ENCODE measurements at places on chromosomes 5 and 9. TPM values are rescaled to one million over a fixed set of nuclear protein-coding genes. Genes with fewer than 3 reads are reported as not detected.

DNA sequence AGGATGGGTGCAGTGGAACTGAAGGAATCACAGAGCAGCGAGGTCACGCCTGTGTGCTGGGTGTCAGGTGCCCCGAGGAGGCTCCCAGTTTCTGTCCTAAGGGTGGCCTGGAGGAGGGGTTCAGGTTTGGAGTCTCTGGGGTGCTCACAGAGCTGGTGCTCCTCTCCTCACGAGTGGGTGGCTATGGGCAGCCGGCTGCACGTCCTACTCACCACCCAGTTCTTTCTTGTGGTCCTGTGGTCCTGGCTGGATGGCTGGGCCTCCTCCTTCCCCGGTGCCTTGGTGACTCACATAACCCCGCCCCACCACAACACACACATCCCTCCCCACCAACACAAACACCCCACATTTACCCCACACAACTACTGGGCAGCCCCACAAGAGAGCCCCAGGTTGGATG is 9.9 kb upstream of the PTGS1 start:
- H3K4me1 ChIP-seq = no peaks in the 10 kb centered on the region
- H3K27ac ChIP-seq = no peak overlapping the region
- no peak overlapping the region for H3K4me3 ChIP-seq
- no peak for DNase-seq

DNA sequence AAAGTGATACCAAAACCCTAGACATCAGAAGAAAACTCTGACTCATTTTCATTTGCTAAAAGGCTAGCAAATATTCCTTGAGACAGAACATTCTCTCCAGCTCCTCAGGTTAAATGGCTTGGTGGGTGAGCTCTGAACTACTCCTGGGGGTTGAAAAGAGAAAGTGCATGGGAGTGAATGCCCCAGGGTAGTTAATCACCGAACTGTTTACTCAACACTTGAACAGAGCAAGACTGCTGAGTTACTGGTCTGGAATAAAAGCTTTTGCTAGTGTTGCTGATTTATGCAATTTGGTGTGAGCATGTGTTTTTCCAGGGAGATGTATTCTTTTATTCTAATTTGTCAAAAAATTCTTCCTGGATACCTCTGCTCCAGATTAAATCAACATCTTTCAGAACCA is 88.3 kb upstream of the PRDM9 start:
- peaks cover 9% of the 10 kb centered on the region for H3K4me1 ChIP-seq
- H3K36me3 ChIP-seq = no peaks in the 10 kb centered on the region
- DNase-seq = no peak
- no peak overlapping the region for H3K27ac ChIP-seq

DNA sequence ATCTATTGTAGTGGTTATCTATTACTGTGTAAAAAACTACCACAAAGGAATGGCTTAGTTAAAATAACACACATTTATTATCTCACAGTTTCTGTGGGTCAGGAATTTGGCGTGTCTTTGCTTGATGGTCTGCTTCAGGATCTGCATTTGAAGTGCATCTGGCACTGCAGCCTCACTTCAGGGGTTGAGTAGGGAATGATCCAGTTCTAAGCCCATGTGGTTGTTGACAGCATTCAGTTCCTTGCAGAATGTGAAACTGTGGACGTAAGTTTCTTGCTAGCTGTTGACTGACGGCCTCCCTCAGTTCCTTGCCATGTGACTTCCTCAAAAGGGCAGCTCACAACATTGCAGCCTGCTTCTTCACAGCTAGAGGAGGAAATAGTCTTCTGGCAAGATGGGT is 2.1 kb upstream of the OGN start:
- DNase-seq = no peak
- H3K4me1 ChIP-seq = peaks cover 2% of the 10 kb centered on the region
- H3K27me3 ChIP-seq = no peaks in the 10 kb centered on the region
- no peak overlapping the region for H3K4me3 ChIP-seq
- H3K27ac ChIP-seq = no peak overlapping the region
- H3K36me3 ChIP-seq = no peaks in the 10 kb centered on the region

DNA sequence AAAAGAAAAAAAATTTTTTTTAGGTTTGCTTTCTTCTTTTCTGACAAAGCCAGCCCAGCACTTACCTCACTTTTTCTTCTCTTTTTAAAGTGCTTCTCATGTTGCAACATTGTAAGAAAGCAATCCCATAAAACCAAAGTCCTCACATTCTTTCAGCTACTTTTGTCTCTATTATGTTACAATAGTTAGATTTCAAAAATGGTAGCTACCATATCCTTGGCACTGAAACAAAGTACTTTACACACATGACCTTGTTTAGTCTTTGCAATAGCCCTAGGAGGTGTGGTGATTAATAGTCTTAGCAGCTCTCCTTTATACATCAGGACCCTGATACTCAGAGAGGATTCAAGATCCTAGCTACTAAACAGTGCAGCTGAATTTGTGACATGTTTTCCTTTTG is 23.5 kb upstream of the CARTPT start:
- peaks cover 14% of the 10 kb centered on the region for H3K4me1 ChIP-seq
- H3K36me3 ChIP-seq = no peaks in the 10 kb centered on the region
- no peak for DNase-seq
- H3K27ac ChIP-seq = no peak overlapping the region
- no peak overlapping the region for H3K4me3 ChIP-seq
- H3K27me3 ChIP-seq = peaks cover 3% of the 10 kb centered on the region

PCDHB7 gene
- total RNA-seq = 1.1 TPM

BNIP1 gene
- total RNA-seq = 6.6 TPM

CNOT6 gene
- total RNA-seq = 68.3 TPM

GRCh38 chr5:135398160-135398854 is 724 bp downstream of the MACROH2A1 start:
- H3K4me3 ChIP-seq = peak overlapping the region; percentile 85
- no peaks in the 10 kb centered on the region for H3K27me3 ChIP-seq
- peak overlapping the region; percentile 95 for H3K27ac ChIP-seq
- H3K4me1 ChIP-seq = peaks cover 62% of the 10 kb centered on the region
- no peak for DNase-seq
- H3K36me3 ChIP-seq = no peaks in the 10 kb centered on the region

- H3K27ac ChIP-seq = no peak overlapping the region
- no peaks in the 10 kb centered on the region for H3K36me3 ChIP-seq
- peaks cover 24% of the 10 kb centered on the region for H3K27me3 ChIP-seq
- H3K4me1 ChIP-seq = peaks cover 3% of the 10 kb centered on the region
- H3K4me3 ChIP-seq = no peak overlapping the region
- DNase-seq = no peak
Measured at GRCh38 chr5:158874792-158875191, 224.9 kb downstream of the EBF1 start.

DNA sequence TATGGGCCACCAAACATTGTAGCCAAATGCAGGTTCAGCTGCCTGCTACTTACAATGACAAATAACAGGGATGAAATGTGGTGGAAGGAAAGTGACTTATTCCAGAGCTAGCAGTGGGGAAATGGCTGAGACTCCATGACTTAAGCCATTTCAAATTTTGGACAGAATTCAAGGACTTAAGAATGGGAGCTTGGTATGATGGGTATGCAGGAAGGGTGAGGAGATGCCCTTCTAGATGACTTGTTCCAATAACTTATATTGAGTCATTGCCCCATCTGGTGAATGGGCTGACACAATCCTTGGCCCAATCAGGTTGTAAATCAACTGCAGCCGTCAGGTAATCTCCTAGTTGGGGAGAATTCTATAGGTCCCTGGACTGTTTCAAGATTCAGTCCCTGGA is 230.7 kb upstream of the SGCD start:
- H3K36me3 ChIP-seq = no peaks in the 10 kb centered on the region
- no peaks in the 10 kb centered on the region for H3K27me3 ChIP-seq
- DNase-seq = no peak
- no peak overlapping the region for H3K27ac ChIP-seq
- H3K4me1 ChIP-seq = peaks cover 3% of the 10 kb centered on the region

ZDHHC11B gene
- 8.7 TPM for total RNA-seq

APBA1 gene
- total RNA-seq = 1.9 TPM

SLC30A5 gene
- 43.5 TPM for total RNA-seq

GRCh38 chr5:131384616-131385214 is 120.9 kb downstream of the CDC42SE2 start:
- H3K27me3 ChIP-seq = no peaks in the 10 kb centered on the region
- H3K4me3 ChIP-seq = no peak overlapping the region
- no peak overlapping the region for H3K27ac ChIP-seq

DNA sequence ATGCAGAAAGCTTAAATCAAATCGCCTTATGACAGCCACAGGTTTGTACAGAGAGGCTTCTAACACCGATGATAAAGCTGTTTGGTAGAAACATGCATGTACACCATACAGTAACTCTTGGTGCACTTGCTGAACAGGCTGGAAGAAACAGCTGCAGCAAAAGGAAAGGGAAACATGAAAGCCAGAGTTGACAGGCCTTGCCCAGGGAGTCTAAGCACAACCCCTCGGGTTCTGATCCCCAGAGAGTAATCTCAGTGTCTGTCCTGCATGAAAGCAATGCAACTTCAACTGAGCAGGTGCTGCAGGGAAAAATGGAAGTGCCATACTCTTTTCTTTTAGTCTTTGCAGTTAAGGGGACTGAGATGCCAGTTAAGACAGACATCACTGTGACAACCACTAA is 419.9 kb downstream of the BNC2 start:
- H3K36me3 ChIP-seq = no peaks in the 10 kb centered on the region
- H3K27ac ChIP-seq = no peak overlapping the region
- peaks cover 6% of the 10 kb centered on the region for H3K4me1 ChIP-seq
- no peak overlapping the region for H3K4me3 ChIP-seq
- DNase-seq = no peak

- H3K36me3 ChIP-seq = no peaks in the 10 kb centered on the region
- H3K4me1 ChIP-seq = no peaks in the 10 kb centered on the region
- no peak overlapping the region for H3K27ac ChIP-seq
- peaks cover 30% of the 10 kb centered on the region for H3K27me3 ChIP-seq
- H3K4me3 ChIP-seq = no peak overlapping the region
- no peak for DNase-seq
Measured at GRCh38 chr9:134858051-134858841, 22.4 kb upstream of the FCN2 start.

- no peak overlapping the region for H3K27ac ChIP-seq
- no peak for DNase-seq
- H3K27me3 ChIP-seq = no peaks in the 10 kb centered on the region
- no peaks in the 10 kb centered on the region for H3K36me3 ChIP-seq
- H3K4me3 ChIP-seq = no peak overlapping the region
Measured at GRCh38 chr9:101462558-101462957, 27.0 kb upstream of the ALDOB start.

LCNL1 gene
- total RNA-seq = not detected

- H3K36me3 ChIP-seq = no peaks in the 10 kb centered on the region
- peak overlapping the region; percentile 41 for H3K27ac ChIP-seq
- H3K27me3 ChIP-seq = no peaks in the 10 kb centered on the region
- no peak for DNase-seq
Measured at GRCh38 chr9:121718084-121718483, 66.7 kb downstream of the DAB2IP start.

GRCh38 chr9:115980054-115980453 is 173.5 kb upstream of the PAPPA start:
- no peaks in the 10 kb centered on the region for H3K36me3 ChIP-seq
- H3K27ac ChIP-seq = no peak overlapping the region

DNA sequence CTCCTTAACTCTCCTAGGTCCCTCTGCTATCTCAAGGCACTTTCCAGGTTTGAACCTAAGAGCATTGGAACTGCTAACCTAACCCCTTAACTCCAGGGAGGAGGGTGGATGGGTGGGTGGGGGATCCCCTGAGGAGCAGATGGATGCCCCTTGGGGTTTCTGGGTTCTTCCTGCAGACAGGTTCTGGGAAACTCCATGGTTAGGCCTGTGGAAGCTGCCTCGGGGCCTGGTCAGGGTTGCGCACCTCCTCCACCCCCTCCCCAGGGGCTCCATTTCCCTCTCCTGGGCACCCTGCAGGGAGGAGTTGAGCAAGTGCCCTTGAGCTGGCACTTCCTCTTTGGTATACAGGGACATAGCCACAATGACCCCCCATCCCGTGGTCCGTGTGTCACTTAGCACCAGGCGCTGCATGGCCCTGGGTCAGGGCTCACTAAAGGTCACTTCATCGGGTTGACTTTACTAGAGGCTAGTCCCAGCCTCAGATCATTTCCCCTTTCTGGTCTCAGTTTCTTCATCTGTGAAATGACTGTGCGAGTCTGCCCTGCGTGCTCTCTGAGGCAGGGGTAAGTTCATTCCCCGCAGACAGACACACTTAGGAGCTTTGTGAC is 16.0 kb downstream of the CXXC5 start:
- H3K36me3 ChIP-seq = no peaks in the 10 kb centered on the region
- H3K4me1 ChIP-seq = peaks cover 27% of the 10 kb centered on the region
- H3K27me3 ChIP-seq = no peaks in the 10 kb centered on the region
- no peak overlapping the region for H3K27ac ChIP-seq

DNA sequence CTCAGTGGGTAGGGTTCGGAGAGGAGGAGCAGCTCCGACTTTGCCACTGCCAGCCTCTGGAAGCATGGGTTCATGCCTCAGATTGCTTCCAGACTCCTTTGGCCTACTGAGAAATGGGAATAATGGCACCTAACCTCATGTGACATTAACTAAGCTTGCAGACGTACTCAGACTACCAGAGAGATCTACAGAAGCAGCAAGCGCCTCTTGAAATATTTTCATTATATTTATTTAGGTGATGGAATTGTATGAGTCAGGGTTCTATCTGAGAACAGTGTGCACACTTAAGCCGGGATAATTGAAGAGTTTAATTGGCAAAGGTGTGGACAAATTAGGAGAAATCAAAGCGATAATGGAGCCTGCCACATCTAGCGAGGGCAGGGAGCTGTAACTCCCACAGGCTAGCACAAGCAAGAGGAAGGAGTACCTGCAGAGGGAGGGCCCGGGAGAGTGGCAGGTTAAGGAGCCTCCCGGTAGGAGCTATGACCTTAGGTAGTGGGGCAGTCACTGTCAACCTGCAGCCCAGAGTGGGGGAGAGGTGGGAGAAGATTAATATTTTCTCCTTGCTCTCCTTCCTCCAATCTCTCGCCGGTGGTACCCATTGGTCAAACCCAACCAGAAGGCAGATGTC is 12.2 kb upstream of the PDZD2 start:
- no peaks in the 10 kb centered on the region for H3K36me3 ChIP-seq
- H3K27ac ChIP-seq = no peak overlapping the region
- DNase-seq = no peak

HTR4 gene
- total RNA-seq = not detected

- H3K4me1 ChIP-seq = no peaks in the 10 kb centered on the region
- DNase-seq = no peak
- H3K36me3 ChIP-seq = peaks cover 5% of the 10 kb centered on the region
- peaks cover 11% of the 10 kb centered on the region for H3K27me3 ChIP-seq
Measured at GRCh38 chr5:82327941-82328340, 49.8 kb upstream of the RPS23 start.
